Left forelimb (tissue), 1 donor: ENCODE measurements at places on chromosomes 4 and X.

DNA sequence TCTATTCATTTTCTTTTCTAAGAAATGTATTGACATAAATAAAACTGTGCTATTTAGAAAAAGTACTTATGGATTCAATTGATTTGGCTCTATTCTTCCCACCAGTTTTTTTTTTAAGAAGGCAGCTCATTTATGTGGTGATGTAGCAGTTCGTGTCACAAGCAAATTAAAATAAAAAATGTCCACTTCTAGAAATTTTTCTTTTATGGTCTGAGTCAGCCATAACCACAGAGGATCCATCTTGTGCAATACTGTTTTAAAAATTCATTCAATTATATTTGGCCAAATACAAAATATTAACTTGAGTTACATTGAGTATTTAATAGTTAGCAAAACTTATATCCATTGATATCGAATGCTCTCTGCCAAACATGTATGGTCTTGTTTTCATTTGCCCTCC is 207.9 kb upstream of the FAT1 start:
- no peak for DNase-seq

DNA sequence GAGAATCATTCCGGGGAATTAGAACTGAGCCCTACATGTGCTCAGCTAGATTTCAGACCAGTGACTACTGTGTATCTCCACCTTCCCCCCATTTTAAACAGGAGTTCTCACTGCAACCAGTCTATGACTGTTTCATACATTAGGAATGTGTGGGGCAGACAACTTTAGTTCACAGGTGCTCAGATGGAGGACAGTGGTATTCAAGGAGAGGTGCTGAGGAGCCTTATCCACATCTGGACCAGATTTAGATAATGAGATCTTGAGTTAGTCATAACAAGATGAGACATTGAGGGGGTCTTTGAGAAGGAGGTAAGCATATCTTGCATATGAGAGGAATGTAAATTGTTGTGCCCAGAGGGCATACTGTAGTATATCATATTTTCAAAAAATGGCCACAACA is 32.8 kb upstream of the RELL1 start:
- DNase-seq: no peak

GRCh38 chr4:73810191-73810590 is 26.3 kb upstream of the CXCL6 start:
- no peak for DNase-seq

GRCh38 chr4:142150483-142150882 is 514.1 kb downstream of the IL15 start:
- no peak for DNase-seq
